T47D (cell line): ENCODE measurements at places on chromosomes 12 and 14.

GRCh38 chr14:57071639-57072038 is 197.1 kb downstream of the EXOC5 start:
- DNase-seq, result no peak

GRCh38 chr12:115794659-115795081 is 482.8 kb downstream of the MED13L start:
- DNase-seq, result no peak

DNA sequence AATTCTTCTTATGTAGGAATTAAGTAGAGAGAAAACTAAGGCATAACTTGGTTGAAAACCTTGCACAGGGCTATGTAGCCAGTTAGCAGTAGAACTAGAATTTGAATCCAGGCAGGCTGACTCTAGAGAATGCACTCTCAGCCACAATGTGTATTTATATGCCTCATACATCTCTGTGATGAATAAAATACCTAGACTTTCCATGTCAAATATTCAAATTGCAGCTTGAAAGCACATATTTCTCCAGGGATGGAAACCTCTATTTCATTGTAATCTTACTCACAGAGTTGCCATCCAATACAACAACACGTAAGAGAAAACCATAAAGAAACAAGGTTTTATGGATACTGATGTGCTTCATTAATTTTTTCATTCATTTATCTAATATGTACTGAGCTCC is 256.0 kb upstream of the FLRT2 start:
- DNase-seq, result no peak

DNA sequence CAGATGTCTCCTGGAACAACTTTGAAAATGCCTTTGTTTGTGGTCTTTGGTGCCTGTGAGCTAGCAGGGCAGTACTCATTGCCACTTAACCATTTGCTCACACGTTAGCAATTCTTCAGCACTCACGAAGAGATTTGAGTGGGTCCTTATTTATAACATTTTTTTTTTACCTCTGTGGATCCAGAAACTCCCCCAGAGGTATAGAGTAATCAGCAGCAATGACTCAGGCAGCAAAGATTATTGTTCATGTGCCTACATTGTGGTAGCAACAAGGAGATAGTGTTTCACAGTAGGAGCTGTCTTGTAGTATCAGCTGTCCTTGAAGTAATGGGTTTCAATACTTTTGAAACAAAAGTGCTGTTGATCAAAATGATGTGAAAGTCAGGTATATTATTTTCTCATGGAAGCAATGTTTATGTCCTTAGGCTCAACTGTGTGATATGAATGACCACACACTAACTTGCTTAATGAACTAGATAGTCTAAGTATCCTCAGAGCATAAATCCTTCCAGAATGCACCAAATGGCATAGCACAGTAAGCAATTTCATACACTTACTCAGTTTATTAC is 304.1 kb downstream of the EGLN3 start:
- DNase-seq, result no peak

DNA sequence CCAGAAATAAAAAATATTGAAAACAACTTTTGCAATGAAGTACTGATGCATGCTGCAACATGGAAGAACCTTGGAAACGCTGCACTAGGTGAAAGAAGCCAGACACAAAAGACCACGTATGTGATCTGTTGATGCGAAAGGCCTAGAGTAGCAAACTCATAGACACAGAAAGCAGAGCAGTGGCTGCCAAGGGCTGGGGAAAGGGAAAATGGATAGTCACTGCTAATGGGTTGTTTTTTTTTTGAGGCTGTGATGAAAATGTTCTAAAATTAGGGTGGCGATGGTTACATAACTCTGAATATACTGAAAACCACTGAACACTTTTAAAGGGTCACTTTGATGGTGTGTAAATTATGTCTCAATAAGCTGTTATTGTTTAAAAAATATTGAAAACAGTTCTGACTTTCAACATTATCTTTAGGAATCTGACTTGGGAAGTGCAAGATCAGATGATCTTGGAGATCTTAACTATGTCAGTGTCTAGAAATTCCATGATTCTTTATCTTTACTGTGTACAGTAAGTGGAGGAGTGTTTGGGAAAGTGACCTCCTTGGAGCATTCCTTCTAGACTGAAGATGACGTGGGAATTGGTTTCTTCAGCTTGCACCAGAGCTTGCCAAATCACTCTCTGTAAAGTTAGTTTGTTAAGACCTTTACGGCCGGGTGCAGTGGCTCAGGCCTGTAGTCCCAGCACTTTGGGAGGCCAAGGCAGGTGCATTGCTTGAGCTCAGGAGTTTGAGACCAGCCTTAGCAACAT is 12.4 kb downstream of the MLXIP start:
- no peak for DNase-seq

DNA sequence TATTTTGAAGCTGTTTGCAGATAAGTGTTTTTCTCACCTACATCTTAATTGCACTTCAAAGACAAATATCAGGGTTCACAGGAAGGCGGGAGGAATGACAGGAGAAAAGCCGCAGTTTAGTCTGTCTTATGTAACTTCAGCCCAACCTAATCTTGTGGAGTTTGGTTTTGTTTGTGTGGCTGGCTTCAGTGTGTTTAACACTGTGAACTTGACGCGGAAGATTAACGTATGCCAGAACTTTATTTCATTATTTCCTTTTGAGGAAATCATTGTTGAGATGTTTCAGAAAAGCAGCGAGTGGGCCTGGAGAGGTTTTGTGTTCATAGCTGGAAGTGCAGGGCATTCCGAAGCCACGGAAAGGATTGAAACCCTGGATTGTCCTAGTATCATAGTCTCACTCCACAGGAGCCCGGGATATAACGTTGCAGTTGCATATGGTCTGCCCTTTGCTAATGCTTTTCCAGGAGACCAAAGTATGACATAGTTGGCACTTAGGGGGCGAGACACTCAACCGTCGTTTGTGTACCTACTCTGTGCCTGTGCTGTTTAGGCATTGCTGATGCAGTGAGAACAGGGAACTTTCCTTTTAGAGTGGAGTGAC is 2.0 kb downstream of the PELI2 start:
- DNase-seq, result peak; percentile 16
